ENCODE measurements at places on chromosomes 3 and 15.

GRCh38 chr15:80982205-80982604 lies 7.4 kb downstream of the MESD start:
- DNase-seq: no peak

DNA sequence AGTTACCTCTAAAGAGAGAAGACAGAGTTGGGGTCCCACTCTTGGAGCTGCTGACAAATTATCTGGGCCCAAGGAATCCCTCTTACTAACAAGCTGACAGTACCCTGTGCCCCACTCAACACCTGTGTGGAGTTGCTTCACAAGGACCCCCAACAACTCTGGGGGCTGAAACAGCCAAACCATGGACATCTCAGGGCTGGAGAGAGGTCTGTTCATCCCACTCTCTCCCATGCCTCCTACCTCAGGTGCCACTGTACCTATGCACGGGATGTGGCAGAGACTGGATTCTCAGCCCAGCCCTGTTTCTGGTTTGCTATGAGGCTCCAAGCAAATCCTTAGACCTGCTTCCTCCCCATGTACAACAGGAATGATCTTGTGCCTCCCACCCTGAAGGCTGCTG lies 101.7 kb downstream of the ETFA start:
- no peak for DNase-seq

GRCh38 chr3:88005066-88005465 lies 53.7 kb downstream of the CGGBP1 start:
- no peak for DNase-seq

GRCh38 chr3:22121068-22121701 lies 370.2 kb upstream of the ZNF385D start:
- DNase-seq: no peak

GRCh38 chr3:118782755-118783202 lies 251.9 kb downstream of the IGSF11 start:
- no peak for DNase-seq

DNA sequence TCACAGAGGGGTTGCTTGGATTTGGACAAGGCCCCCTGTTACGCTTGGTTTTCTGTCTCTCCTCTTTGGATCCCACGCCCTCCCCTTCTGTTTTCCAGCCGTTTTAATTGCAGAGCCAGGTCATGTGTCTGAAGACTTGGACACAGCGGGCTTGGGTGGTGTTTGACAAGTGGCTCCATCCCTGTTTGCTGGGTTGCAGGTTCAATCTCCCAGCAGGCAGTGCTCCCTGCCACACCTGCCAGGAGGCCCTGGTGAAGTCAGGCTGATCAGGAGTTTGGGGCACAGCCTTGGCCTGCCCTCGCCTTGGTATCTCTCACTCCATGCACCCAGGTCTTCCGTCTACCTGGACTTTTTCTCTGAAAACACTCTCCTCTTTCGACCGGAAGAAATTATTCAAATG lies 59.0 kb downstream of the PLXNA1 start:
- DNase-seq: no peak

DNA sequence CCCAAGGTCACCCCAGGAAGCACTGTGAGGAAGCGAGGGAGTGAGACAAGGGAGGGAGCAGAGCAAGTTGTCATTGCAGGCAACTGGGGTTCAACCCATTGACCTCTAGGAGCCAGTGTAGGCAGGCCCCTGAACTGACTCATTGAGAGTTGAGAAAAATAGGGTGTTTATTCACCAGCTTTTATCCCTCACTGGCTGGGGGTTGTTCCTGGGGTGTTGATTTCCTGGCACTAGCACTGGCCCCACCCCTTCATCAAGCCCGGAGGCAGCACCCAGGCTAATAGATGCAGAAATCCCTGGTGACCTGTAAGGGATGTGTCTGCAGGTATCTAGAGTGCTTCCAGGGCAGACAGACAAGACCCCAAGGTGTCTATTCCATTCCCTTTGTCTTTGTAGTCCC lies 183.9 kb downstream of the ARRDC4 start:
- no peak for DNase-seq

DNA sequence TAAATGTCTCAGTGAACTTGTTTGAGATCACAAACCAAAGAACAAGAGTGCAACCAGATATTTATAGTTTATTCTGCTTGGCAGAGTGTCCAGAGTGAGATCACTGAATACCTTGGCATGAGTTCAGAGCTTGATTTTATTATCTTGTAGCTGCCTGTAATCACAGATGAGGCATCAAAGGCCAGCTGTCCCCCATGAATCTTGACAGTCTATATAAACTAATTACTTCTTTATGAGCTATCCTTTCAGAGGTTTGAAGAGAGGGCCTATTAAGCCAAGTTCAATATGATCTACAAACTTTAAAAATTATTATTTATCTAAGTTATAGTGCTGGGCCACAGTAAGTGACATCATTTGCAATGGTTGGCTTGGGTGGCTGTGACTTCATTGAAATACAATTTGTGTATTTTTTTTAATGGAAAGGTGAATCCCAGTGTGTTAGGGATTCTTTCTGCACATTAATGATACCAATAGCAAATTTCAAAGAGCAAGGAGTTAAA lies 251.5 kb downstream of the CLSTN2 start:
- no peak for DNase-seq

DNA sequence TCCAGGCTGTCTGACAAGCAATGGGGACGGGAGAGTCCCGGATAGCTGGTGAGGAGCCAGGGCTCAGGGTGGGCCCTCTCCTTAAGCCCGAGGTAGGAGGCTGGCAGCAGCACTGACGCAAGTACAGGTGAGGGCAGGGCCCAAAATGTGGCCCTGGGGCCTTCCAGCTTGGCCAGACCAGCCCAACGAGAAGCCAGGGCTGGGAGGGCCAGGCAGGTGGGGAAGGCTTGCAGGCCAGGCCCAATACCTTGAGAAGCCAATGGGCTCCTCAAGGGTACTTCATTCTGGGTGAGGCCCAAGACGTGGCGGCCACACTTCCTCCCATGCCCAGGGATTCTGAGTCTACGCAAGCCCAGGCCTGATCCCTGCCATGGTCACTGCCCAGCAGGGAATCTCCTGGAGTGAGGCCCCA lies 37.2 kb downstream of the AMOTL2 start:
- DNase-seq: no peak

DNA sequence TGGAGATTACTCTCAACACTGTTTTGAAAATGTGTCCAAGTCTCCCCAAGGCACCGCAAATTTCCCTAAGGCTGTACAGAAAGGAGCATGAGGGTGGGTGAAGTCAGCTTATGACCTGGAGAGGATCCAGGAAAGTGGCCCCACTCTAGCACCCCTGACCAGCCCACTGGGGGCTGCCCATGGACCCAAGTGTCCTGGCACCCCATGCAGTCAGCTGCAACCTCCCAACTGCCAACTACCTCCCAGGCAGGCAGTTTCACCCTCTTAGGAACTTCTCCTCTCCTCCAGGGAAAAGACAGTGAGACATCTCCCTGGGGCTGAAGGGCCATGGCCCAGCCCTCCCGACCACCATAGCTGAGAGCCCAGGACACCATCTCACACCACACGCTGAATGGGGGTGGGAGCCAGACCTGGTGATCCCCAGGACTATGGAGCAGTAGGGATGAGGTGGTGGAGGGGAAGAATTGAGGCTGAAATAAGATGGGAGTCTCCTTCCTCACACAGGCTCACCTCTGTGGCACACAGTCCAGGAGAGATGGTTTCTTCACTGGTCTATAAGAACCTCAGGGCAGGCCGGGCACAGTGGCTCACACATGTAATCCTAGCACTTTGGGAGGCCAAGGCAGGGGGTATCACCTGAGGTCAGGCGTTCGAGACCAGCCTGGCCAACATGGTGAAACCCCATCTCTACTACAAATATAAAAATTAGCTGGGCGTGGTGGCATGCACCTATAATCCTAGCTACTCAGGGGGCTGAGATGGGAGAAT lies 104.4 kb downstream of the DAPK2 start:
- DNase-seq: no peak

- DNase-seq: no peak
These were observed 125.5 kb upstream of the TSPAN3 start for GRCh38 chr15:77196381-77196780.

GRCh38 chr3:61719278-61719977 lies 158.1 kb downstream of the PTPRG start:
- no peak for DNase-seq

GRCh38 chr15:45794712-45795439 lies 160.0 kb downstream of the SQOR start:
- no peak for DNase-seq

DNA sequence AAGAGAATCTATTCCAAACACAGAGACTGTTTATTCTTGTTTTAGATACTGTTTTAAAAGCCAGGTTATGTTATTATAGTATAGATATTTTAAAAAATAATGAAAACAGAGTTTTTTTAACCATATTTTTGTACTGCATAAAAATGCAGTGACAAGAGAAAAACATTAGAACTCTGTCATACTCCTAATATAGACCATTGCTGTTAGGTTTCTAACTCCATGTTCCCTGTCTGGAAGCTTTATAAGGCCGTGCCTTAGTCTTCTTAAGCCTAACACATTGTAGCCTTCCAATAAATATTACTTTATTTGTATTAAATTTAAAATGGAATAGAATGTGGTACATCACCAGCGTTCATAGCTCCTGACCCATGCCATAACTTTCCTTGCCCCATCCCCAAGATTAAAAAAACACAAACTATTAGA lies 53.2 kb downstream of the MBNL1 start:
- DNase-seq: no peak

DNA sequence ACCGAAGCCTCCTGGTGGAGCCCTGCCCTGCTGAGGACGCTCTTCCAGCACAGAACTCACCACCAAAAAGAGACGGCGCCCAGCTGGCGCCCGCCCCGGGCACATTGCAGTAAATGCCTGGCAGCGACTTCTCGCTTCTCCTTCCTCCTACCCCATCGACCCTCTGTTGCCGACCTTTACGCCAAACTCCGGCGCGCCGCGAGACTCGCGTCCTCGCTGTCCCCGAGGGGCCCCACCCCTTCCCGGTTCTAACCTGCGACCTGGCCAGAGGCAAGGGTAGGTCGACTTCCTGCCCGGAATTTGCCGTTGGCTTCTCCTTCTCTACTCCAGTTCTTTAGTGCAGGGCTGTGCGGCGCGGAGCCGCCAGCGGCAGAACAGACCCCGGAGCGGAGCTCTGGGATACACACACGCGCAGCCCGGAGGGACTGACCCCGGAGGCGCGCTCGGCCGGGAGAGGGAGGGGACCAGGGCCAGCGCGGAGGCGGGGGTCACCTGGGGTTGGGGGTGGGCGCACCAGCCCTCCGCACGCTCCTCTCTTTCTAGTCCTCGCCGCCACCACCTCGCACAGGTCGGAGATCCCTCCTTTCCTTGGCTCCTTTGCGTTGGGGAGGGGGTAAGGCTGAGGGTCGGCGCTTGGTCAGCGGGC lies 226.6 kb upstream of the AZI2 start:
- no peak for DNase-seq

DNA sequence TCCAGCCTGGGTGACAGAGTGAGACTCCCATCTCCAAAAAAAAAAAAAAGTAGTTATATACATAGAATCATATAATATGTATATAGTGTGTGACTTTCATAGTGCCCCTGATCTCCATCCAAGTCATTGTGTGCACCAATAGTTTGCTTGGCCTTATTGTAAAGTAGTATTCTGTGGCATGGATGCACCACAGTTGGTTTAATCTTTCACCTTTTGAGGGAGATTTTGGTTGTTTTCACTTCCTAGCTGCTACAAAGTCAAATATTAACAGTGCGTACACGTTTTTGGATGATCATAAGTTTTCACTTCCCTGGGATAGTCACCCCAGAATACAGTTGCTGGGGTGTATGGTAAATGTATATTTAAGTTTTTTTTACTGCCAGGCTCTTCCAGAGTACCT lies 162.8 kb downstream of the PTPRG start:
- DNase-seq: no peak

GRCh38 chr3:196609805-196610515 lies 29.5 kb upstream of the NRROS start:
- no peak for DNase-seq

GRCh38 chr3:146577662-146578061 lies 27.5 kb downstream of the PLSCR5 start:
- DNase-seq: peak; percentile 7

Measured in stimulated activated naive CD8-positive, alpha-beta T cell treated with anti-CD3 and anti-CD28 coated beads, Interleukin-15, Interleukin-2, amounts not matched to agents 100 U/mL and 50 U/mL, for 24 hours (primary cell).